ENCODE measurements at places on chromosomes 2 and 18.

DNA sequence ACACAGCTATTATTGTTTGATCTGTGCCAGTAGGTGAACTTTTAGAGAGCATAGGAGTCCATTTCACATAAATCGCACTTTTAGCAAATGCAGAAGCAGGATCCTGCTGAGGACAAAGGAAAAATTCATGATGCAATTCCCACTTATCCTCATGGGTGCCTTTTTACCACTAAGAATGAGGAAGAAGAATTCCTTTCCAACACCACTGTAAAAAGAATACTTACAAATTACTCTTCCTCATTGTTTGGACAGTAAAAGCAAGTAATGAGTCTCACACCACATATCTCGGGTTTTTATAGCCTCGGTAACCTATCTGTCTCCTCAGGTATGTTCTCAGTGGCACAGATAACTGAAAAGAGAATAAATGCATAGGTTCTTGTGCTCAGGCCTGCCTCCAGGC lies 238.5 kb downstream of the MTX2 start:
- no peak for DNase-seq

GRCh38 chr18:58572181-58572580 lies 56.7 kb downstream of the ALPK2 start:
- no peak for DNase-seq

DNA sequence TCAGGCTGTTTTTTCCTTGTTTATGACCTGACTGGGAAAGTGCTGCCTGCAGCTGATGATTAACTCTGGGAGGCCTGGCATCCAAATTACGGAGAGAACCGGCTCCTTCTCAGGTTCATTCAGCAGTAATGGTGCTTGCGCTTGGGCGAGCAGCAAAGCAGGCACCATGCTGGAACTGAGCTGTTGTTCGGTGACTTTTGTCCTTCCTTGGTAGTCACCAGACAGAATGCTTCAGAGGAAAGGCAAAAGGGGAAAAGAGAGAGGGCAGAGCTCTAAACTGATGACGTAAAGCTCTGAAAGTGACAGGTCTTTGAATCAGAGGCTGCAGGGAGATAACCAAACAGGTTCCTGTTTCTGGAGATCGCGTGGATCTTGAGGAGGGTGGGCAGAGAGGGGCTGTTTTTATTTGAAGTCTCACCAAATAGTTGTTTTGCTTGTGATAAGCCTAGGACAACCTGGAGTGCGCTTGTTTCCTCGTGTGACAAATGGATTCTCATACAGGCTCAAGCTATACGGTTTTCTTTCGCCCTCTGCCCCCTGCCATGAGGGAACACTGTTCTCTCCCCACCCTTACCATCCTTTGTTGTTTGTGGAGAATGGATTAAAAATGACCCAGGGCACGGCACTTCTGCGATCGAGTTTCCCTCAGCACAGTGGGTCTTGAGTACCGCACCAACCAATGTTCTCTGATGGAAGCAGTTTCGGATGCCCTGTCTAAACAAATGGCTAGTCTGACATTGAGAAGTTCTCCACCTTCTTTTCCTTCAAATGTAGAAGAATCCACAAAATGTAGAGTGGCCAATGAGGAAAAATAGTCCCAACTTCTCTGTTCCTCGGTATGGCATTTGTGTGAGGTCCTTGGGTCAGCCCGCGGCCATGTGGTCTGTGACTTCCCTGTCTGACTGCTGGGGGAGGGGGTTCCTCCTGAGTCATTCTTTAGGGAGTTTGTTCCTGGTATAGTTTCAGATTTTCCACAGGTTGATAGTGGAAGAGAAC lies 1.3 kb downstream of the RASGRP3 start:
- no peak for DNase-seq

GRCh38 chr2:177029501-177029900 lies 183.1 kb upstream of the HNRNPA3 start:
- DNase-seq: no peak

GRCh38 chr2:39528701-39529100 lies 91.6 kb upstream of the MAP4K3 start:
- no peak for DNase-seq

- no peak for DNase-seq
Observed at GRCh38 chr2:134335601-134336000, 81.7 kb downstream of the MGAT5 start.

DNA sequence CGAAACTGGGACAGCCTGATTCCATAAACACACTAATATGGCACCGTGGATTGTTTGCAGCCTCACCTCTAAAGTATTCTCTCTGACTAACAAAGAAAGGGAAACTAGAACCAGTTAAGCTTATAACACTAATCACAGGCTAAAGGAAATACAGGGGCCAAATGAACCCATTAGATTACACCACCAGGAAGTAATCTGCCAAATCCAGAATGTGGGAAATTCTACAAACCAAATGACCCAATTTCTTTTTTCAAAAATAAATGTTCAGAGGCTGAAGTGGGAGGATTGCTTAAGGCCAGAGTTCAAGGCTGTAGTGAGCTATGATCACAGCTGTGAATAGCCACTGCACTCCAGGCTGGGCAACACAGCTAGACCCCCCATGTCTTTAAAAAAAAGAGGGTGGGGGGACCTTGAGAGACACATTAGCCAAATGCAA lies 1.5 kb upstream of the MPPE1 start:
- no peak for DNase-seq

GRCh38 chr2:234375176-234375880 lies 121.6 kb downstream of the ARL4C start:
- no peak for DNase-seq

DNA sequence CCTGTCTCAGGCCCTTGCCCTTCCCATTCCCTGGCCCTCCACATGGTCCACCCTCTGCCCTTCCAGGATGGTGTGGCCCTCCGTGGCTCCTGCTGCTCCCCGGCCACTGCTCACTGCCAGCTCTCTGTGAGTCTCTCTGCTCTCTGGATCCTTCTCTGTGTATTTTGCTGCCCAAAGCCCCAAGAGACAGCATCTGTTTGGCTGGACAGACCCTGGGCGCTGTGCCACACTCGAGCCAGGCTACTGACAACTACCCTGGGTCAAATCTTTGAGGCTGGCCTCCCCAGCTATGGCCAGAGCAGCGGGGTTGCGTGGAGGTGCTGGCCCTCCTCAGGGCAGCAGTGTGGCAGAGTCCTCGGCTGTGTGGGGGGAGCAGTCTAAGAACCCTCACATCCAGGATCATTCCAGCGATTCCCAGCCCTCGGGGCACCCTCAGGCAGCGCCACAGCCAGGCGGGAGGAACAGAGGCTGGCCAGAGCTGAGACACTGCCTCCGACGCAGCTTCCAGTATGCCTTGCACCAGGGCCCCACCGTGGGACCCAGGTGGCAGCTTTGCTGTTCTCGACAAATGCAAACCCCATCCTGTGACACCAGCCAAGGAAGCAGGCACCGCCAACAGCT lies 139.4 kb upstream of the GLI2 start:
- no peak for DNase-seq

- no peak for DNase-seq
Observed at GRCh38 chr18:11489266-11489899, 120.0 kb upstream of the SLC35G4 start.

GRCh38 chr2:181240844-181241243 lies 216.3 kb upstream of the ITGA4 start:
- DNase-seq: no peak

DNA sequence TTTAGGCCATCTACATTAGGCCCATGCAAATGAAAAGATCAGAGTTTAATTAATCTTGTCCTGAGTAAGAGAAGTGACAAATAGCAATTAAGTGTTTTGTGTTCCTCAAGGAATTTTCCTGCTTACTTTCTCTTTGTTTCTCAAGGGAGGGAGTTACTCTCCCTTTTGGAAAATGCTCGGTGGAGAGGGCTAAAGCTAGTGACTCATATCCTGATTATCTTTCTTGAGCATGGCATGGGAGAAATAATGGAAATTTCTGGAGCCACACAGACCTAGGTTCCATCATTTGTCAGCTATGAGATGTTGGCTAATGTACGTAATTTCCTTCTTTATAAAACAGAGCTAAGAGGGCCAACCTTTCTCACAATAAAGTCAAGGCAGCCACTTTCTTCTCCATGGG lies 177.1 kb downstream of the ETAA1 start:
- no peak for DNase-seq

GRCh38 chr2:126370201-126370600 lies 285.8 kb upstream of the GYPC start:
- DNase-seq: no peak

- no peak for DNase-seq
Observed at GRCh38 chr2:29448096-29448688, 333.0 kb downstream of the CLIP4 start.

GRCh38 chr2:174974131-174974530 lies 31.1 kb downstream of the CHN1 start:
- DNase-seq: no peak

- DNase-seq: no peak
Observed at GRCh38 chr2:71941726-71942525, 205.7 kb downstream of the CYP26B1 start.

- DNase-seq: no peak
Observed at GRCh38 chr2:100070078-100070477, 72.3 kb downstream of the AFF3 start.

- no peak for DNase-seq
Observed at GRCh38 chr2:157055660-157056199, 201.8 kb upstream of the GALNT5 start.

DNA sequence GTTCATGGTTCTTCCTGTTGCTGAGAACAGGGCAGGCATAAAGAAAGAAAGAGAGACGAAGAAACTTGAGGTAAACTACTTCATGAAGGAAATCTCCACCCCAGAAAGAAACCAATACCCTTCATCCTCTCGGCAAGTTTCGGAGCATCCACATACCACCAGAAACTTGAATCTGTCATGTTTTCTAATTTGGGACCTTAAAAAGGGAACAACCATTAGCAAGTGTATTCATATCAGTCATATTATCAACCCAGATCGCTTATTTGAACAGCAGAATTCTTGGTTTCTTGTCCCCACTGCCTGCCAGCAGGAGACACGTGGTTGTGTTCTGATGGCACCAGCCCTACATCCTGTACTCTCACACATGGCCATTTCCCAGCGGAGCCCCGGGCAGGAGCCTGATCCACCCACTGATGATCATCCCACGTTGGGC lies 53.2 kb upstream of the FZD7 start:
- no peak for DNase-seq

DNA sequence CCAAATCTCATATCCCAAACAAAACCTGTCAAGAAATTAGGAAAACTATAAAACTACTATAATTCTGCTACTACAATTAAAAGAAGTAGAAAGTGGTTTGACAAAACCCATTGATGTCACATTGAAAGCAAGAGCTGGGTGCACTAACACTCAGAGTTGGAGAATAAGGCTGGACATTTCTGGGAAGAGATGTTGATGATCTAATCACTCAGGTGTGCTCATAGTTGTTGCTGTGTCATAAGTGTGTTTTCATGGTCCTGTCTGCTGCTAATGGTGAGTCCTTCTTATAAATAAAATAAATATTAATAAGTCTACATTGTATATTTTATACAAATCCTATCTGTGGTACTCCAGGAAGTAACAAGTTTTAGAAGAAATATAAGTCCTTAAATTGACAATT lies 168.2 kb upstream of the LRP1B start:
- DNase-seq: no peak

DNA sequence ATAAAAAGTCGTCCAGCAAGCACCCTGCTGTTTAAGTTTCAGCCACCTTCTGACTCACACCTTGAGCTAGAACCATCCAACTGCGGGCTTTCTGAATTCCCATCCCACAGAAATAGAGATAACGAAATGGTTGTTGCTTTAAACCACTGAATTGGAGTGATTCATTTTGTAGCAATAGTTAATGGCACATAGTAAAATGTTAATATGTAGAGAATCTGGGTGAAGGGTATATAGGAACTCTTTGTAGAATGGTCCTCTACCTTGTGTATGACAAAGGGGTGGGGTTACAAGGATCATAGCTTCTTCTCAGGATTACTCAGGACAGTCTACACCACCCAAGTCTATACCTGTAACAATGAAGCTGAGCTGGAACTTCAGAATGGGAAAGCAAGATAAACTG lies 2.4 kb upstream of the MAPRE3 start:
- DNase-seq: no peak

DNA sequence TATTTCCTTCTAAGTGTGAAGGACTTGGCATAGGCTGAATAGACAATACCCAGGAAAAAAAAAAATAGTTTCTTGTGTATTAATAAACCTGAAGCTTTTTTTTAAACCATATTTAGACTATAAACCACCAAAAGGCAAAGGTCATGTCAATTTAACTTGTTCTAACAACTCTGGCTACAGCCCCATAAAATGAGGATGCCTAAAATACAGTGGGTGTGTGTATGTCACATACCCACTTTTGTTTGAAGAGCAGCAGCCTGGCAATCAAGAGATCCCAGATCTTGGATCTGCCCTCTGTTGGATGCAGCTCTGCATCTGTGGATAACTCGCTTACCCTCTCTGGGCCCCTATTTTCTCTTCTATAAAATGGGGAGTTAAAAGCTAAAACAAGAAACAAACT lies 65.4 kb downstream of the SATB2 start:
- no peak for DNase-seq

DNA sequence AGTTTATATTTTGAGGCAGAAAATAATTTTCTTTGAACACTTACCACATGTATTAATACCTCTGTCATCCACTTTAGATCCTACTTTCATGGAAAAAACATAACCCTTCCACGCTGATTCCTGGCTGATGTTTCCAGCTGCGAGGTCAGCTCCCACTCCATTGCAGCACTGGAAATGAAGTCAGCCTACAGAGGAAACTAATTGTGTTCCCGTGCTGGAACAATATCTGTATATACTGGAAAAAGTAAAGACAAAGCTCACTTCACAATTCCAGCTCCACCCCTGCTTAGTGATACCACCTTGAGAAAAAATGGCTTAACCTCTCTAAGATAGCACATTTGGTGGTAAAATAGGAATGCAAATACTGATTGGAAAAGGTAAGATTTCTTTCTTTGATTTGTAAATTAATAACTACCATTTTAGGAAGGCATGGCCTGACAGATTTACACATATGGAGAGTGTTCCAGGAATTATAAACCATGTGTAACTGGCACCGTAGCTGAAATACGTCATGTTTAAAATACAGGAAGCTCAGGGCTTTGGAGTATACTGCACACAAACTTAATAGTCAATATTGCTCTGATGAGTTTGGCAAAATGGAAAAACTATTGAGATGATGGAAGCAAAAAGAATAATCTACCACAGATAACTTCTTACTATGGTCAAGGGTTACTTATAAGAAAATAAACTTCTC lies 90.0 kb downstream of the TRIB2 start:
- DNase-seq: no peak

DNA sequence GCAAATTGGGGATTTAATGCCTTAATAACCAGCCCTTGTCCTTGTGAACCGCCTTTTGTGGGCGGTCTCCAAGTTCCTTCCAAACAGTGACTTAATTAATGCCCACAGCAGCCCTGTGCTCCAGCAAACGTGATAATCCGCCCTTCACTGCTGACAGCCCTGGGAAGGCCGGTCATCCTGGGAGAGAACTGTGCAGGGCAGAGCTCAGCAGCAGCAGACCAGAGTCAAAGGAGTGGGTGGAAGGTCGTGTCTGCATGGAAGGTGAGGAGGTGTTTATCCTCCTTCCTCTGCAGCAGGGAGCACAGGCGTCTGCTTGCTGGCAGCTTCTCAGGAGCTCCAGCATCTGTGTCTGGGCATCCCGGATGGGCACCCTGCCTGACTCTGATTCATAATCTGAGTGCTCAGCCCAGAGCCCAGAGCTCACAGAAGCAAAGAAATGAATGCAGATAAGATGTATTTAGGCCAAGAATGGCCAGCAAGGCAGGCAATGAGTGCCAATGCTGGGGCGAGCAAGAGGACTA lies 270.0 kb upstream of the PXDN start:
- DNase-seq: no peak

GRCh38 chr2:694906-695510 lies 17.8 kb upstream of the TMEM18 start:
- DNase-seq: no peak
